Pons (tissue), 1 donor: ENCODE measurements at places on chromosomes 7 and 10.

GRCh38 chr7:152014722-152015121 is 10.8 kb upstream of the GALNT11 start:
- DNase-seq = no peak

GRCh38 chr10:18450298-18450697 is 201.1 kb downstream of the NSUN6 start:
- DNase-seq = no peak

DNA sequence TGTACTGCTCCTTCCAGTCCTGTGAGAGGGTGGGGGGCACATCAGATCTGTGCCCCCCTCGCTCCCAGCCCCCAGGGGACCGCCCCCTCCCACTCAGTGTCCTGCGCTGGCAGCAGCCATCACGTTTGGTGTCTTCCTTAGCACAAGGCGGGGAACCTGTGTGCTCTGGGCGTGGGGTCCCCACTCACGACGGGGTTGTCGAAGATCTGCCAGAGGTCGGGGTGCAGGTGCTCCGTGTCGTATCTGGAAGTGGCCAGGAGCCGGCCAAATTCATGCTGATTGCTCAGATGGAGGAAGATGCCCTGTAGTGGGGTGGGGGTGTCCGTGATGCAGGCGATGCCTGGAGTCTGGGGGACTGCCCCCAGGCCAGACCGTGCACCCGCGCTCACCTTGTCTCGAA is 7.2 kb downstream of the PLOD3 start:
- DNase-seq = no peak

DNA sequence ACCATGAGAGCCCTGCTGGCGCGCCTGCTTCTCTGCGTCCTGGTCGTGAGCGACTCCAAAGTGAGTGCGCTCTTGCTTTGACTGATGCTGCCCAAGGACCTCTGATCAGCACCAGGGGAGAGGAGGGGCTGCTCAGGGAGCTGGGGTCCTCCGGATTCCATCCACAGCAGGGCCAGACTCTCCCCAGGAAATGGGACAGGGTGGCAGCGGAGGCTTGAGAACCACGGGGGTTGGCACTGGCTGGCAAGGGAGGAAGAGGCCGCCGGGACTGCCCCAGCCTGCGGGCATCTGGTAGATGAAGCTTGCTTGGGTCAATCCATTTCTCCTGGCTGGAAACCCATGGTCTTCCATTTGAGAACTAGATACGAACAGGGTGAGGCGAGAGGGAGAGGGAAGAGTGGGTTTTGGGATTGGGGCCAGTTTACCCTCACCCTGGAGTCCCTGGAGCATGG is 647 bp downstream of the PLAU start:
- DNase-seq = no peak

- no peak for DNase-seq
These were observed 14.6 kb downstream of the RASGEF1A start for GRCh38 chr10:43252166-43252782.

- DNase-seq = no peak
These were observed 353.2 kb downstream of the GPAM start for GRCh38 chr10:111830359-111830758.

DNA sequence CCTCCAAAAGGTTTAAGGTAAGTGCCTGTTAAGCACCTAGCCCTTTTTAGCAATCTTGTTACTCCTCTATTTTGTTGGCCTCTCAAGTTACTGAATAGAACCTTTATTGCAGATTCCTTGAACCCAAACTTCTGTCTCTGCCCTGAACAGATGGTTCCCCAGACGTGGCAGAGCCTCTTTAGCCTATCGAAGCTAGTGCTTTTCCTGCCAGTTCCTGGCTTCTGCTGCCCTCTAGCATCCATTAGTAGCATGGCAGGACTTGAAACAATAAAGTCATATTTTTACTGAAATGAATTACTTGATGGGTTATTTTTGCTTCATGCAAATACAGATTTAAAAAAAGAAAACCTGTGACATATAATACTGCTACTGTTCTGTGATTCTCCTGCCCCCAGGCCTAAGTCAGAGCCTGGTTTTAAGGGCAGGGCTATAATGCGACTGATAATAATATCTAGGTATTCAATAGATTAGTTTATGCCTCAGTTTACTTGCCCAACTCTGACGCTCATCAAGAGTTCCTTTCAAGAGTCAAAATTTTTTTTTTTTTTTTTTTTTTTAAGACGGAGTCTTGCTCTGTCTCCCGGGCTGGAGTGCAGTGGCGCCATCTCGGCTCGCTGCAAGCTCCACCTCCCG is 84.3 kb upstream of the PHF14 start:
- peak; percentile 77 for DNase-seq

DNA sequence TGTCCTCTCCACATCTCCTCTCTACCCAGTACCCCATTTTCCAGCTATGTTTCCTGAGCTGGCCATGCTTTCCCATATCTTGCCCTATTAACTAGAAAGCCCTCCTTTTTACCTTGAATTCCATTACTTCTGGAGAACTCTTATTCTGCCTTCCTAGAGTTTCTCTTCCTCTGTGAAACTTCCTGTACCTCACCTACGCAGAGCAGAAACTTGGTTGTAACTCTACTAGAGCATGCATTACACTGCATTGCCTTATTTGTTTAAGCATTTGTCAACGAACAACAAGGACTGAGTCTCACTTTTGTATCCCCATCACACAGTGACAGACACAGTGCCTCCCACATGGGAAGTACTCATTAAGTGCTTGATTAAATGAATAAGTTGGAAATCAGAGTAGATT is 36.4 kb downstream of the VCL start:
- peak; percentile 24 for DNase-seq

GRCh38 chr10:122171302-122172075 is 99.6 kb upstream of the BTBD16 start:
- no peak for DNase-seq

DNA sequence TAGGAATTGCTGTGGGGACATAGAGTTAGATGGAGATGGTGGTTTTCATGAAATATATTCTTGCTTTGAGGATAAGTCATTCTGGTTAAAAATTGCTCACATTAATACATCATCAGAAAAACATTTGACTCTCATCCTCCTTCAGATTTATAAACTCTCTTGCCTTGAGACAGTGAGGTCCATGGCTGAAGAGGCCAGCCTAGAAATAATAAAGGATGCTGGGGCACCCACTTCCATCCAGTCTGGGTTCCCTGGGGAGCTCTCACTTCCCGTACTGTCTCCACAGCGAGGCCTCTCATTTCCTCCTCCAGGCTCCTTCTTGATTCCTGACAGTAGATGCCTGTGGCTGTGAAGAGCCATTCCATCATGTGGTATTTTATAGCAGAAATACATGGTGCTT is 73.3 kb upstream of the PRKG1 start:
- no peak for DNase-seq

GRCh38 chr7:112199035-112199655 is 7.1 kb downstream of the DOCK4 start:
- DNase-seq = no peak

DNA sequence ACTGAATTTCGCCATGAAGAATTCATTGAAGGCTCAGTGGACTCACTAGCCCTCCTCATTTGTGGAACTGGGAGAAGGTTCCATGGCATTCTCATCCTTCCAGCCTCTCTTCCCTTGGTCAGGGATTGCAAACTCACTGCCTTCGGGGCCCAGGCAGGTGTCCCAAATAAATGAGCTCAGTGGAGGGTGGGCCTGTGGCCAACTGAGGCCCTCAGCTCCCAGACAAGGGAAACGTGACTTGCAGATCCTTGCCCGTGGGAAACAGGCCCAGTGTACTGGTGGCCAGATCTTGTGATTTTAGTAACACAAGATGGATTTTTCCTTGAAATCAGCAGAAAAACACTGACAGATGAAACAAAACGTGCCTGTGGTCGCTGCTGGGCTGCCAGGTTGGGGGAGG is 168.7 kb upstream of the CTBP2 start:
- no peak for DNase-seq

GRCh38 chr7:141071260-141071854 is 2.5 kb upstream of the TMEM178B start:
- peak; percentile 79 for DNase-seq

DNA sequence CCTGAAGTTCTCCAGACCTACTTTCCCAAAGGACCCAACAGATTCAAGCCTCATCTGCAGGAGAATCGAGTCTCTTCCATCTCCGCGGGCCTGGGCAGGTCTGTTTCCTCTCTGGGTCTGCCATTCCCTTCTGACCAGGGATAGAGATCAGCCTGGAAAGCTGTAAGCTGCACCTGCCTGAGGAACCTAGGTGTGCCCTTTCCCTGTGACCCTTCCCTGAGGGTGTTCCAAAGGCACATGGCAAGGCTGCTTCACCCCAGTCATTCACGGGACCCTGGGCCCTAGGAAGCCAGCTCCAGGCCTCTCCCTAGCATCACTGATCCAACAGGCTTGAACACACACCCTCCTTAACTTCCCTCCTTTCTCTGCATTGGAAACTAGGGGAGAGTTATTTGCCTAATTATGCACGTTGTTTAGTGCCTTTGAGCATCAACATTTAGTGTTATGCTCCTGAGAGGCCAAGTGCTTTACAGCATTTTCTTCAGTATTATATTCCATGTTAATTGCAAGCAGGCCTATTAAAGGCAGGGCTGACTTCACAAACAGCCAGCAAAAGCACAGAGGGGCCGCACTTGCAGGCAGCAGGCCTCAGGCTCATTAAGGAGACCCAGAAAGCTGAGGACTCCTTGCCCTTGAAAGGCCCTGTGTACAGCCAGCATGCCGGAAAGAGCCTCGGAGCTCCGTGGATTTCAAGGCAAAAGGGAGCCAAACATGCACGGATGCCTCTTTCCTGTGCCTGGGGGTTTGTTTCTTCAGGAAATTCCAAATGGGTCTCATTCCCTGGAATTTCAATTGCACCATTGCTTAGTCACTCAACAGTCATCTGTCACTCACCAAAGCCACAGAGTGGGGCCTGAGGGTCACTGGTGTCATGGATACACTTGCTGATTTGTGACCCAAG is 91.0 kb upstream of the FAM20C start:
- DNase-seq = no peak

DNA sequence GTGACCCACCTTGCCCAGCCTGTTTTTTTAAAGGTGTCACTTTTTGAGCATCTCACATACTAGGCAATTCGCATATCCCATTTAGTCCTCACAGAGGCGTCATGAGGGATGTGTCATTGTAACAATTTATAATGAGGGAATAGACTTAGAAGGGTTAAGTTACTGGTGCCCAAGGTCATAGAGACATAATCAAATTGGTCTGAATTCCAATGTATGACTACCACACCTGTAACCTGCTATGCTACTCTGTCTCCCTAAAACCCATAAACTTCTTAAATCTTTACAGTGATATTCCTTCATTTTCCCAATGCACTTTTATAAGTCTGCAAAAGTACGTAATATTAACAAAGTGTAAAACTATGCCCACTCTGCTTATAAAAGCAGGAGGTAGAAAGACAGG is 7.1 kb downstream of the ZMYND11 start:
- DNase-seq = no peak

DNA sequence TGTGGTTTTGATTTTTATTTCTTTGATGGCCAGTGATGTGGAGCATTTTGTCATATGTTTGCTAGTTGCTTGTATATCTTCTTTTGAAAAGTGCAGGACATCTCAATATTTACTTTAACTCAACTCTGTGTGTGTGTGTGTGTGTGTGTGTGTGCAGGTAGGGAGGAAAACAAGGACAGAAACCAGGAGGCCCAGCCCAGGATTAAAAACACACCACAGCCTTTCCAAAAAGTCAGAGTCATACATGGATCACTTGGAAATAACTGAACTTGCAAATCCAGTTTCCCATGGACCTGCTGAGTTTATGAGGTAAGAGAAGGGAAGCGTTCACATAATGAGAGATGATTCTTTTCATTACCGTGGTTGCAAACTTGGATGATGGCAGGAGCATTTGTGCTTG is 189.9 kb upstream of the LYZL1 start:
- no peak for DNase-seq

GRCh38 chr10:26445411-26446031 is 7.4 kb downstream of the APBB1IP start:
- DNase-seq = no peak

- DNase-seq = no peak
These were observed 75.9 kb upstream of the SCIN start for GRCh38 chr7:12494687-12495024.

DNA sequence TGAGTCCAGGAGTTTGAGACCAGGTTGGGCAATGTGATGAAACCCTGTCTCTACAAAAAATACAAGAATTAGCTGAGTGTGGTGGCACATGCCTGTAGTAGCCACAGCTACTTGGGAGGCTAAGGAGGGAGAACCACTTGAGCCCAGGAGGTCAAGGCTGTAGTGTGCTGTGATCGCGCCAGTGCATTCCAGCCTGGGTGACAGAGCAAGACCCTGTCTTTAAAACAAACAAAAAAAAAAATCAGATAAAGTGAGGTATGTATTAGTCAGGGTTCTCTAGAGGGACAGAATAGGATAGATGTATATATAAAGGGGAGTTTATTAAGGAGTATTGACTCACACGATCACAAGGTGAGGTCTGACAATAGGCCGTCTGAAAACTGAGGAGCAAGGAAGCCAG is 101.5 kb upstream of the GPR26 start:
- DNase-seq = no peak

DNA sequence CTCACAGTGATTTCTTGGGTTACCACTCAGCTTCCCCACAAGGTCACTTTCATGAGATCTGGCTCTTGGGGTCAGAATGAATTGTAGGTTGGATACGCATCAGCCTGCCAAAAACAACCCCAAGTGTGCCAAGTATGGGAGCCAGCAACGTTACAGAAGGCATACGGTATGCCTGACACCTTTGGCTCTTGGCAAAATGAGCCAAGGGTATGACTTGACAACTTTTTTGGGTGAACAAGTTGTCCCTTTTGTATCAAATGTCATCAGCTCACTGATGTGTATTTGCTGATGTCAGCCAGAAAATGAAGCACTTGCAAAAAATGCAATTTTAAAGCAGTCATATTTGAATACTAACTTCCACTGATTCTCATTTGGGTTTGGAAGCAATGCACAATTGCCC is 168.4 kb downstream of the CACNB2 start:
- peak; percentile 52 for DNase-seq

- no peak for DNase-seq
These were observed 91.4 kb upstream of the NEBL start for GRCh38 chr10:20988357-20988983.

GRCh38 chr7:77327067-77327931 is 88.8 kb downstream of the GSAP start:
- no peak for DNase-seq

DNA sequence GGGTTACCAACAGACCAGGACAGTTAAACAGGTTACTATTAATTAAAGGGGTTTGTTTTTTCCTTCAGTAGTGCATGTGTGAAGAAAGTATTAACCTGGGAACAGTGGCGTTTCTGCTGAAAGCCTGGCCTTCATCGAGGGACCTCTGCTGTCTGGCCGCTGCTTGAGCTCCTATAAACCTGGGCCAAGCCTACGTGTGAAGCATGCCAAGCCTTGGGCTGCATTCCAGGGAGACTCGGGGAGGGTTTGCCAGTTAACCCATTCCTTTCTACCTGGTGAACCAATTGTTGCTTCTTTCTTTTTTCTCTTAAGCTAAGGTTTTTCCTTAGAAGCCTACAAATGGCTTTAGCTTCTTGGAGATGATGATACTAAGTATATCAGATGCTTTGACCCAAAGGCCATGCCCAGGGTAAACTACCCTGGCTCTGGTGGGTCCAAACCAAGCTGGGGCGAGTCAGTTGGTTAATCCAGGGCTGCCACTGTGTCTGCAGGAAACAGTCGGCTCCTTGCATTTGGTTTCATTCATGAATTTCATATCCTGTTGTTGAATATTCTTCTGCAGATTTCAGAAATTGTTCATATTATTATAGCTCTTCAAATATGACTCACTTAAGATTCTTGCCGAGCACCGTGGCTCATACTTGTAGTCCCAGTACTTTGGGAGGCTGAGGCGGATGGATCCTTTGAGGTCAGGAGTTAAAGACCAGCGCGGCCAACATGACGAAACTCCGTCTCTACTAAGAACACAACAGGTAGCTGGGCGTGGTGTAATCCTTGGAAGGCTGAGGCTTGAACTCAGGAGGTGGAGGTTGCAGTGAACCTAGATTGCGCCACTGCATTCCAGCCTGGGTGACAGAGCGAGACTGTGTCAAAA is 23.8 kb downstream of the PFKP start:
- DNase-seq = peak; percentile 46
